ENCODE measurements at places on chromosomes 1 and 21. TPM values are rescaled to one million over a fixed set of nuclear protein-coding genes. Genes with fewer than 3 reads are reported as not detected.
A peak's percentile ranks its signal among the peaks of the same experiment; 100 is the strongest.

Gene CLSTN1
- total RNA-seq = 71.0 TPM

- no peak for DNase-seq
Measured at GRCh38 chr1:80534606-80535360, 1266.0 kb upstream of the ADGRL2 start.

Gene H3-3A
- 435 TPM for total RNA-seq

DNA sequence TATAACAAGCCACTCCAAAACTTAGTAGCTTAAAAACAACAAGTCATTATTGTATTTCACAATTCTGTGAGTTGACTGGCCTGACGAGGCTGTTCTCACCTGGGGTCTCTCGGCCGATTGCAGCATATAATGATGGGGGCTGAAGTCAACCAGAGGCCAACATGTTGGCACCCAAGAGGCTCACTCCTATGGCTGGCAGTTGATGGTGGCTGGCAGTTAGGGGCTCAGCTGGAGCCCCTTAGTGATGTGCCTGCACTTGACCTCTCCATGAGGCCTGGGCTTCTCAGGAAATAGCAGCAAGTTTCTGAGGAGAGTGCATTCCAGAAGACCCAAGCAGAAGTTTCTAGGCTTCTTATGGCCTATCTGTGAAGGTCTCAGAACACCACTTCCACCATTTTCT lies 459.4 kb downstream of the NPHP4 start:
- DNase-seq = no peak

Gene OTUD3
- total RNA-seq = 8.8 TPM

- no peak for DNase-seq
Measured at GRCh38 chr1:34055818-34056217, 109.2 kb downstream of the CSMD2 start.

GRCh38 chr1:25571522-25571970 lies 28.1 kb downstream of the LDLRAP1 start:
- peak; percentile 41 for DNase-seq

DNA sequence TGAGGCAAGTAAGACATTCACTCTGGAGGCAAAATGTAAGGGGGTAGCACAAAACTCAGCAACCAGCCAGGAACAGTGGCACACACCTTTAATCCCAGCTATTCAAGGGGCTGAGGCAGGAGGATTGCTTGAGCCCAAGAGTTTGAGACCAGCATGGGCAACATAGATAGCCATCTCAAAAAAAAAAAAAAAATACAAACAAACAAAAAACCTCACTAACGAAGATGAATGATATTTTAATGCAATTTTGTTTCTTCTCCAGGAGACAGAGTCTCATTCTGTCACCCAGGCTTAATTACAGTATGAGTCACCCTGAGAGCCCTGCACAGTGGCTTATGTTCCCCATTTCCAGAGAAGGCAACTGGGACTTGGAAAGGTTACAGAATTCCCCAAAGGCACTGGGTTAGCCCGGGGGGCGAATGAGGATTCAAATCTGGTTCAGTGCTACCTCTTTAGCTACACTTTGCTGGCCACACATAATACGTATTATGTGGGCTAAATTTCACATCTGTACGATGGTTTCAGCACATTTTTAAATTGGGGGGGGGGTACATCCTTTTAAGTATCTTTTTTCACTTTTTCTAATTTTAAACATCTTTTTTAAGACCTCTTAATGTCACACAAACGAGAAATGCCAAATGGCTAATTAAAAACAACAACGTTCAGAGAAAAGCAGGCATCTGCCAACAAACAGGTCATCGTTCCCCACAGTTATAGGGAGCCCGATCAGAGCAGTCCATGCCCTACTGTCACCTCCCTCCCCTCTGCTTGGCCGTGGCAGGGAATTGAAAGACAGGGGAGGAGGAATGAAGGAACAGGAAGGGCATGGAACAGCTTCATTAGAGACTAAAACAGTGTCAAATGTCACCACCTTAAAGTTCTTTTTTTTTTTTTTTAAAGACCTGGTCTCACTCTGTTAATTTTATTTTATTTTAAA lies 3.5 kb downstream of the CELA2A start:
- DNase-seq = no peak

DNA sequence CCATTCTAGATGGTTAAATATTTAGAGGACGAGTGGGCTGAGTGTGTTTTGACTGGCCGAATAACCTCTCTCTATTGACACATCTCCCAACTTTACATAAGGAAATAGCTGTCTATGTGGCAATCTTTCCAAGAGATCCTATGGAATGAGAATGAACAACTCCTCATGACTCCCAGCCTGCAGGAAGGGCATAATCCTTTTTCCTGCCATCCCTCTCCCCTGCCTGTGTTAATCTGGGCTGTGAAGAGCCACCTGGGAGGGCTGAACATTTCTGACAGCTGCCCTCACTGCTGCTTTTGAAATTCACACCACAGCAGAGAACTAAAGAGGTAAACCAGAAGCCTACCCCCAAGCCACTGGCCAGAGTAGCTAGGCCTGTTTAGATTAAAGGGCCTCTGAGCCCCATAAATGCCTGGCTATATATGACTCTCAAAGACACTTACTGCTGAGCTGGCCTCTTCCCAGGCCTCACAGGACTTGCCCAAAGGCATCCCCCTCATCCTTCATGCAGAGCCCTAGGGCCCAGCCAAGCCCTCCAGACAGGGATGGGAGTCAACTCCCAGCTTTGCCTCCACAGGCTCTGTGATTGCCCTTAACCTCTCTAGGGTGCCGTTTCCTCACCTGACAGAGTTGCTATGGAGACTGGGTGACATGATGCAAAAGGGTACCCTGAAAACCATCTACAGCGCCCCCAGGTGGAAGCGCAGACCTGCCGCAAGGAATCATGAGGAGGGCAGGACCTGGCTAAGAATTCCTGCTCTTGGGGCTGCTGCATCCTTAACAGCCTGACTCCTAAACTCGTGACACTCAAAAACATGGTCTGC lies 42.0 kb upstream of the LDLRAP1 start:
- no peak for DNase-seq

DNA sequence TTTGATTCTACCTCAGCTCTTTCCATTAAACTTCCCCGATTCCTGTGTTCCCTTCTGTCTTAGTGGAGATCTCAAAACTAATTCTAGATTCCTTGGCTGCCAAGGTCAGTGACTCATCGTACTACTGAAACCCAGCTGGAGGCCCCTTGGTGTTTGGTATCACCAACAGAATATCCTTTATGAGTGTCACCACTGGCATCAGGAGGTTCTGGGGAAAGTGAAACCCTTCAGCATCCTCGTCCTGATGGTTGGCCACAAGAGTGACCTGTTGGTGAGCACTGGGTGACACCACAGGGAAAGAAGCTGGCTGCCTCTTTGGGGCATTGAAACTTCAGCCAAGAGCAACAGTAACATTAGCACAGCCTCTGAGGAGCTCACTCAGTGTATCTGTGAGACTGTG lies 9.6 kb downstream of the RAB42 start:
- no peak for DNase-seq

- DNase-seq = no peak
Measured at GRCh38 chr1:247646867-247647266, 32.7 kb downstream of the OR13G1 start.

Gene NEK2
- 0.35 TPM for total RNA-seq

DNA sequence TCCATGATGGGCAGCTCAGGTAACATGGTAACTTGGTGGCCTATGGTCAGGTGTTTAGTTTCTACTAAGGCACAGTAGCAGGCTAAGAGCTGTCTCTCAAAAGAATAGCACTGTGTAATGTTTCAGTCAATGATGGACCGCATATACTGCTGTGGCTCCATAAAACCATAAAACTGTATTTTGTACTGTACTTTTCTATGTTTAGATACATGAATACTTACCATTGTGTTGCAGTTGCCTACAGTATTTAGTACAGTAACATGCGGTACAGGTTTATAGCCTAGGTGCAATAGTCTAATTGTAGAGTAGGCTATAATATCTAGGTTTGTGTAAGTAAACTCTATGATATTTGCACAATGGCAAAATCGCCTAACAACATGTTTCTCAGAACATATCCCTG lies 50.6 kb downstream of the SLC2A1 start:
- no peak for DNase-seq

DNA sequence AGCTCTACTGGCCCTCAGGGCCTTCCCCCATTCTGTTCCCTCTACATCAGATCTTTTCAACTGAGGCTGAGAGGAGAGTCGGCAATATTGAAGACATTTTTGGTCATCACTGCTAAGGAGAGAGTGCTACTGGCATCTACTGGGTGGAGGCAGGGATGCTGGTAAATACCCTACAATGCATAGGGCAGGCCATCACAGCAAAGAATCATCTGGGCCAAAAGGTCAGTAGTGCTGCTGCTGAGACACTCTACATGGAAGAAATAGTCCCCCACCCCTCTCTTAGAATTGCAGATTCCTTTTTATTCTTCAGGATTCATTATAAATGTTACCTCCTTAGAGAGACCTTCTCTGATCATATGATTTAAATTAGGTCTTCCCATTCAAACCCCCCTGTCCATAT lies 94.3 kb downstream of the JAK1 start:
- no peak for DNase-seq

Measured in upper lobe of right lung (tissue), 1 donor.